Activated CD4-positive, CD25-positive, alpha-beta regulatory T cell treated with anti-CD3 and anti-CD28 coated beads, Interleukin-2, amount 50 U/mL, for 72 hours (primary cell): ENCODE measurements at places on chromosomes 2 and 18.

DNA sequence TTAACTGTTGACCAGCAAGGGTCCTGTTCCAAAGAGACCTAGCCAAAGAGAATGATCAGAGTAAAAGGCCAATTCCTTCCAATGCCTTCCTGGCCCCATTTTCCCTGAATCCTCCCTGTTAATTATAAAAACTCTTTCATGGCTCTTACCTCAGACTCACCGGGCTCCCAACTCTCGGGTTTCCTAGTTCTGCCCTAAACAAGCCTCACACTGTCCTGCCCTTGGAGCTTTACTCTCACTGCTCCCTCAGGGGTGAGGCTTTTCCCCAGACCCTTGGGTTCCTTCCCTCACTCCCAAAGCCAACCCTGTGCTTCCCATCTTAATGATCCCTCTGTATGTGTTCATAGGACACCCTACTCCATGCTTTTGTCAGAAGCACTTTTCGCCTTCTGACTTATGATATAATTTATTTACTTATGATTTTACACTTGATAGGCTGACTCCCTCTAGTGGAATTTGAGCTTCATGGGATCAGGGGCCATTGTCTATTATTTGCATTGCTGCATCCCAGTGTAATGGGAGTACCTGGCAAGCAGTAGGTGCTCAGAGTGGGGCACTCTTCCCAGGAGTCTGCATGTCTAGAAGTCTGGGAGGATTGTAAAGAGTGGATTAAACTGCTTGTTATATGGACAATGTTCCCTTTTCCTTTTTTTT is 29.9 kb upstream of the ZNG1B start:
- no peak for DNase-seq

DNA sequence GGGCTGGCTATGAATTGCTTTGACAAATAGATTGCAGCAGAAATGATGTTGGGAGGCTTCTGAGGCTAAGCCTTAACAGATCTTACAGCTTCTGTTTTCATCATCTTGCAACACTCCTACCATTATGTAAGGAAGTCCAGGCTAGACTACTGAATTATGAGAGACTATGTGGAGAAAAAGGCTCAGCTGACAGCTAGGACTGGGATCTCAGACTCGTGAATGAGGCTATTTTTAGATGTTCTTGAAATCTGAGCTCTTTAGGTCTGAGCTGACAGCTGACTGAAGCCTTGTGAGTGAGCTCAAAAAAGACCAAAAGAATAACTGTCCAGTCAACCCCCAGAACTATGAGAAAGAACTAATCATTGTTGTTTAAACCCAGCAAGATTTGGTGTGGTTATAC is 70.3 kb downstream of the VWC2L start:
- no peak for DNase-seq

- no peak for DNase-seq
Observed at GRCh38 chr2:237604391-237604790, 13.9 kb upstream of the RAB17 start.

- no peak for DNase-seq
Observed at GRCh38 chr2:74091391-74091790, 56.3 kb downstream of the BOLA3 start.

- no peak for DNase-seq
Observed at GRCh38 chr2:74100254-74101216, 47.2 kb downstream of the BOLA3 start.

GRCh38 chr18:59996370-59996966 is 96.7 kb downstream of the PMAIP1 start:
- DNase-seq, result no peak

DNA sequence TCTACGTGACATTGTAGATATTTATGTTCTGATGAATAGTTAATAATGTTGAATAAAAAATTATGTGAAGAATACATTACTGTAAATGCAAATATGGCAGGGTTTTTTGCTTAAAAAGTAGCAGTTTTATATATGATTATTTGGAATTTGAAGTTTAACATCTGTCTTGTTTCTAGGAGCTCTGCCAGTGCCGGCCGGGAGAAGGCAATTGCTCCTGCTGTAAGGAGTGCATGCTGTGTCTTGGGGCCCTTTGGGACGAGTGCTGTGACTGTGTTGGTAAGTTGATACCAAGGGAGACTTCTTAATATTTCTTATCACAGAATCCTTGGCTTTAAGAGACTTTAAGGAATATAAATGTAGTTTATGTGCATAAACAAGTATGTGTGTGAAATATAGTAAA is 25.2 kb downstream of the TWSG1 start:
- DNase-seq, result no peak

DNA sequence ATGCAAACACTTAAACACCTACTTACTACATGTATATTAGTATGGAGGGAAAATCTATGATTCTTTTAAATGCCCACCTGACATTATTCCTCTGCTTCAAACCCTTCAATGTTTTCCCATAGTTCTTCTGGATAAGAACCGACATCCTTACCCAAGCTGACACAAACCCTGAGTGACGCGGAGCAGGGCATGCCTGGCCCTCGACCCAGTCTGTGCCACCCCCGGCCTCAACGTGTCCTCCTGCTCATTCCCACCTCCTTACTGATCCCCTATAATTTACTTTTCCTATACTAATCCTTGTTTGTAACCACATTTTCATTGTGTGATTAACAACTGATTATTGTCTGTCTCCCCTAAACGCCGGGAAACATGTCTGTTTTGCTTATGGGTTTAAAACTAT is 17.5 kb downstream of the KIDINS220 start:
- no peak for DNase-seq

DNA sequence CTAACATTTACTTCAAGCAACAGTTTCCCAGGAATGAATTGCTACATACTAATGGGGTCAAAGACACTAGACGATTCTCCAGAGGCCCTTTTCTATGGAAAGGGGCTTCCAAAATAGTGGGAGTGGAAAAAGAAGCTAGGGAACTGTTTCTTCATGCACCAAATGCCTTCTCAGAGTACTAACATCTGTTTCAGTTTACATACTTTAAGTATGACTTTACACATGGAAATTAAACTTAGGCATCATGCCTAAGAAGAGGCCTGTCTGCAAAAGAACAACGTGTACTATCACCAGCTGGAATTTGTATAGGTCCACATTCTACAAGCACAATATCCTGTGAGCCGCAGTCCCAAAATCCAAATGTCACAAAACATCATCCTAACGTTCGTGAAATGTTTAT is 29.4 kb upstream of the WDR75 start:
- DNase-seq, result no peak

GRCh38 chr2:119531292-119531691 is 7.0 kb upstream of the SCTR start:
- DNase-seq, result no peak

- DNase-seq, result no peak
Observed at GRCh38 chr18:74503137-74503536, 7.0 kb downstream of the CNDP2 start.

GRCh38 chr18:11327391-11328009 is 178.1 kb upstream of the PIEZO2 start:
- no peak for DNase-seq

DNA sequence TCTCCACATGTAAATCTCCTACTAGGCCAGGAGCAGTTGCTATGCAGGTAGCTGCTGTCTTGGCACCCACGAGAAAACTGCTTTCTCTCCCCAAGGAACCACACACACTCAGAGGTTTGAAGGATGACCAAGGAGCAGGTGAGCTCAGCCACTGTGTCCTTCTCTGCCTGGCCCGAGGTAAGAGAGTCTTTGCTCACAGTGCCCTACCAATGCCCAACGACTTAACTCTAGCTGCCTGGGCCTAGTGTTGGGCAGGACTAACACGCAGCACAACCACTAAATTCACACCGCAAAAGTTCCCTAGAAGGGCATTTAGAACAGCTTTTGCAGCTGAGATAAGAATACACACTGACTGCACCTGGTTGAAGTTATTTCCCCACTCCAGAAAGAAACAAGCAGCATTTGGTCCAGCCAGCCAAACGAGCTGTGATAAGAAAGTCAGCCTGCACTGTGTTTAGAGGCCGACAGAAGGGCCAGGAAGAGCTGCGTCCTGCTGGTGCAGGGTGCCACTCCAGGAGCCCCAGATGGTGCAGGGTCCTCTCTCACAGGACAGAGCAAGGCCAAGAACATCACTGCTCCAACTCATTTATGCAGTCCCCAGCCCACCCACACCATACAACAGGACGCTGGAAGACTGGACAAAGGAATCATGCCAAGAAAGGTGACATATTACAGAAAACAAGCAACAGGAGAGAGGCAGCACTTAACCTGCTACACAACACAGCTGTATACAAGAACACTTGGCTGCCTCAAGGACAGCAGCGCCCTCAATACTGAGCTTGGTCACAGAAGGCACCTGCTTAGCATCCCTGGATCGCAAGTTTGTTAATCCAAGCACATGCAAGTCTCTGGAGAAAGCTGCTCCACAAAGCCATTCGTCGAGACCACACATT is 12.5 kb downstream of the HDLBP start:
- DNase-seq, result no peak

GRCh38 chr2:99940963-99941362 is 201.4 kb downstream of the AFF3 start:
- no peak for DNase-seq

DNA sequence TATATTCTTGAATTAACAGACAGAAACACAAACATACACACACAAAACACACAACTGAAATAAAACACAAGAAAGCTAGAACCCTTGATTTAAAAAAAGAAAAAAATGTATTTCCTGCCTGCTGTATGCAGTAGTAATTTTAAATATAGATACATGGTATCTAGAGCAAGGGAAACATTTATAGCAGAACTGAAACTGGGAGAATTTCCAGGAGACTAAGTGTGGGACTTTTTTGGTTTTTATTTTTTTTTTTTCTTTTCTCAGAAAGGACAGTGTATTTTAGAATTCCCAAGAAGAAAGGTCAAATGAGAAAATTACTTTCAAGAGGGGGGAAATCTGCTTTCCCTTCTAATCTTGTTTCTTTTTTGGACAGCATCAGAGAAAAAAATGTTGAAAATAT is 558.9 kb upstream of the PKDCC start:
- DNase-seq, result no peak
